Head of caudate nucleus (tissue), 42 donors: ENCODE measurements at places on chromosomes 3 and 15.

DNA sequence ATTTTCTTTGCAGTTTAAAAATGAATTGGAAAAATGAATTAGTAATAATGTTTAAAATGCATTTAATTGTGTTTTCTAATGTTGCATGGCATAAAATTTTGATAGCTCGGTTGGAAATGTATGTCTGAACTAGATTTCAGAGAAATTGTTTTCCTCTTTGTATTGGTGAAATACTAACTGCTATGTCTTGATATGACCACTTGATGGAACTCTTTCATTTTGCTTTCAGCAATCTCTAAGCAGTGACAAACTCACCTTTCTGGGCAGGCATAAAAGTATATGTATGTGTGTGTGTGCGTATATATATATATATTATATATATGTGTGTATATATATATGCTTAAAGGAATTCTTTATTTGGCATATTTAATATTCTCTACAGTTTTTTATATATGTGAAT is 239.3 kb upstream of the ZNF717 start:
- DNase-seq: no peak

DNA sequence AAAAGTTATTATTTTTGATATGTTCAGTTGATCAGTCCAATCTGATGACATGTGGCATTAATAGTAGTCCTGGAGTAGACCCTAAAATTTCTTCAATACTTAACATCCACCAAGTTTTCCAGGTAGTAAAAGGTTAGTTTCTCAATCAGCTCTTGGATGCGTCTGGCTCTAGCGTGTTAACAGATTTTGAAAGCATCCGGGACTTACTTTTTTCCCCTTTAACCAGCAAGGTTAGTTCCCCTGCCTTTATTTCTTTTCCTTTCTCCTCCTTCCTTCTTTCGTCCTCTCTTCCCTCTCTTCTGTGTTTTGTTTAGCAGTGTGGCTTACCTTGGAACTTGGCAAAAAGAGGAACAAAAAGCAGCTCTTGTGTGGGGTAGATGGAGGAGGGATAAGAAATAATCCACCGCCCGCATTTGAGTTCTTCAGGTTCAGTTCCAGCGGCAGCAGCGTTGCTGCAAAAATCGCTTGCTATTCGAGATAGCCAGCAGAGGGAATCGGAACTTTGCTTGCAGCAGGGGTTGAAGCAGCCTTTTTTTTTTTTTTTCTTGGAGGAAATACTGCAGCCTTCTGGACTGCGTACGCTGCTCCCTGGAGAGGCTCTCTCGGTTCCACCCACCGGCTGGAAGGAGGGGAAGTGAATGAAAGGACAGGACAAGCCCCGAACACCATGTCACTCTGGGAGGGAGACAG is at the start of gene RBMS3:
Gene RBMS3 (plus strand): TSS at position 668 of the 690 bp plus-strand sequence.
- DNase-seq: peak; percentile 43

DNA sequence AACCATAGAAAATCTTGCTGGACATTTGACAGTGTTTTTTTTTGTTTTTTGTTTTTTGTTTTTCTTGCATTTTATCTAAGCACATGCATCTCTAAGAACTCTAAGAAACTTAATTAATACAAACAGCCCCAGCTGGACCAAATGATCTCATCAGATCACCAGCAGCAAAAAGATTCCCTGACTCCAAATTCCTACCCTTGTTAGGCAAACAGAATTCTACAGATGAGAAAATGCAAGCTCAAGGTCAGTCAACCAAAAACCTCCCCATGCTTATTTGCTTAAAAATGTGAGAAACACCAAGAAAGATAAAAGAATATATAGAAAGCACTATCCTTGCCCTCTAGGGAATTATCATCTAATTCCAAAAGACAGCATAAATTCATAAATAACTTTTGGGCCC is 65.4 kb downstream of the FOXP1 start:
- DNase-seq: no peak

DNA sequence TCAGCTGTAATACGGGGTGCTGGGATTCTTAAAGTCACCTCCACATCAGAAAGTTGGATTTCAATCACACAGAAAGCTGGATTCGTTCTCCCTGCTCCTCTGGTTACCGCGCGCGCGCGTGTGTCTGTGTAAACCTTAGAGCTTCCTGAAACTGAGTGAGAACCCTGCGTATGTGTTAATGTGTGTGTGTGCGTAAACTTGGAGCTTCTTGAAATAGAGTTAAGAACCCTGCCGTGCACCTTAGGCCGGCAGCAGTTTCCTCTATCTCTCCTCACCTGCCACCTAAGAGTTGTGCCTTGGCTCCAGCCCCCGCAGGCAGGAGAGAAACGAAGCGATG is 531 bp downstream of the LZTFL1 start:
- no peak for DNase-seq

DNA sequence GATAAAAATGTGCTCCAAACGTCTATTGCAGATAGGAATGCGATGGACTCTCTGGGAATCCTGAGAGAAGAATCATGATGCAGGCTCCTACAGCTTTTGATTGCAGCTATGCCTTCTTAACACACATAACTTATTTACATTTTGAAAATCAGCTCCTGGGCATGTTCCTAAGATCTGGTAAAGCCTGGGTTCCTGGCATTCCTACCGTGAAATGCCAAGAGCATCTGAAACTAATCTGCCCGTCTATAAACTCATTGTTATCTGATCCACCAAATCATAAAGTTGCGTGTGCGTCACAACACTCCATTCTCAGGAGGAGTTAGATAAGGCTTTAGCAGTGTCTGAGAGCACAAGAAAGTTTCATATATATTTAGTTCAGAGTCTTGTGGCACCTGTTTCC is 79.0 kb upstream of the VGLL3 start:
- no peak for DNase-seq

- DNase-seq: no peak
Observed at GRCh38 chr15:52523192-52523591, 5.5 kb downstream of the MYO5A start.

DNA sequence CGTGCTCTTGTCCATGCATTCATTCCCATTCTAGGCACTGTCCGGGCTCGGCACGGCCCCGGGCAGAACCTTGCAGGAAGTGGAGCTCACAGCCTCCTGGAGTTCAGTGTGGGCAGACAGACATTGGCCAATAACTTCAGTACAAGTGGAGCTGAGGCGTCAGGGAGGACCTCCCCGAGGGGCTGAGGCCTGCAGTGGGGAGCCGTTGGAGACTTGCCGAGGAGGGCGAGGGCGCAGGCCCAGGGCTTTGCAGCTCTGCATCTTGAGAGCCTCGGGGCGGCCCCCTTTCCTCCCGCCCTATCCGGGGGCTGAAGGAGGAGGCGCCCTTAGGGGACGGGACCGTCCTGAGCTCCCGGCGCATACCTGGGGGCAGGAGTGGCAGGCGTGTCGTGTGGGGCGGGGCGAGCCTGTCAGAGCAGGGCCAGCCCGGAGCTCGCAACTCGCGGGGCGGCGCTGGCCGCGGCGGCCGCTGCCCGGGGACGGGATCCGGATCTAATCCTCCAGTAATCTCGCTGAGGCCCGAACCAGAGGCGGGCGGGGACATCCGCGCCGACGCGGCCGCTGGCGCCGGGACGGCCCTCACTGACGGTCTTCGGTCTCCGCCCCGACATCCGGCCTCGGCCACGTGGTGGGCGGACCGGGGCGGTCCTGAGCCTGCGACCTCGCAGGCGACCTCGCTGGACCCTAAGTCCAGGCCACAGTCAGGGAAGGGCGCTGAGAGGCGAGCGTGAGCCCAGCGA is at the start of gene ACY1:
Gene ACY1 (plus strand): TSS at position 698 of the 740 bp plus-strand sequence. CDS start 530 bp downstream, outside the sequence.
- DNase-seq: peak; percentile 55

DNA sequence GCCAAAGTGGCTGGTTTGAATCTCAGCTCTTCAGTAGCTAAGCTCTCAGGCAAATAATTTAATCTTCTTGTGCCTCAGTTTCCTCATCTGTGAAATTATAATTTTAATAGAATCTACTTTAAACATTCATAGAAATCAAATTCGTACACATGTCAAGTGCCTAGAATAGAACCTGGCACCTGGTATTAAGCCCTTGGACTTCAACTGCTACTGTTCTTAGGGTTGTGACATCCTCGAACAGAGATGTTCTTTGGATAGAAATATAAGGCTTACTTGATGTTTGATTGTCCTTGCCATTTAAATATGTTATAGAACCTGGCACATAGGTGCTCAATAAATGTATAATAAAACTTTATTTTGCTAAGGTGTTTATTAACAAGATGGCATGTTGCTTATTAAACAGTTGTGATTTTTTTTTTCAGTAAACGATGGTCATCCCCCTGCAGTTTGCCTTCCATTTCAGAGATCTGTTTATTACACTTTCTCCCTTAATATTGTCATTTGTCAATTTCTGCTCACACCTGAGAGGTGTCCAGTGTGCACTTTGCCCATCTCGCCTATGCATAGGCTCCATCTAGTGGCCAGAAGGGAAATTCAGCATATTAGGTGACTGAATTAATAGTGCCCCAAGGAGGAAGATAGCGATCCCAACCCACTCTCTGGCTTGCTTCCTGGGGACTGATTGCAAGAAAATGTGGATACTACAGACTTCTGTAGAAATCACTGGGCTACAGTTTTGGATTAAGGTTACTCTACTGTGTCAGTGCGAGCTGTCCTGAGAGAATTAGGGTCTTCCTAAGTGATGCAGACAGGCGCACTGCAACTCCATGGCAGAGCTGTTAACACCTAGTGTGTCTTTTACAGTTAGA is 10.7 kb downstream of the IGF1R start:
- DNase-seq: peak; percentile 21

DNA sequence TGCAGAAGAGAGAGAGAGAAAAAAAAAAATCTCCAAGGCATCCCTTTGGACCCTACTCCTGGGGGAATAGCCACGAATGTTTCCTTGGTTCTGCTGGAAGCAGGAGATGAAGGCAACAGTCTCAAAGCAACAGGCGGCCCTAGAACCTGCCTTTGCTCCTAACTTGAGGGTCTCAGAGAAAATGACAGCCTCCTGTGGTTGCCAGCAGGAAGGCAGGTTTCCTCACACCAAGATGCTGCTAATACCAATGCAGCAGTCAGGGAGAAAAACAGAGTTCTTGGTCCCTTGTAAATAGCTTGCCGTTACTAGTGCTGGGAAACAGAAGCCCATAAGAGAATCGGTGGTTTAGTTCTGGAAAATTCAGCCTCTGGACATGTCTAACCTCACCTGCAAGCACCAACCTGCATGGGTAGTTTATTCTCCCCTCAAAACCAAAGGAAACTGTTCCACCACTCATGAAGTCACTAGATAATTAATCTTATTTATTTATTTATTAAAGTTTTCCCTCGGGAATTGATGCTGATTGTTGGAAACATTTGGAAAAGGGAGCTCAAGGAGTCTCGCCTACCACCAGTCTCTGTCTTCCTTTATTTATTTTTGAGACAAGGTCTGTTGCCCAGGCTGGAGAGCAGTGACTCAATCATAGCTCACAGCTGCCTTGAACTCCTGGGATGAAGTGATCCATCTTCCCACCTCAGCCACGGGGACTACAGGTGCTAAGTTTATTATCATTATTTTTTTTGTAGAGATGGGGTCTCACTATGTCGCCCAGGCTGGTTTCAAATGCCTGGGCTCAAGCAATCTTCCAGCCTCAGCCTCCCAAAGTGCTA is 883 bp upstream of the FRMD4B start:
- DNase-seq: no peak

- no peak for DNase-seq
Observed at GRCh38 chr3:13815088-13815683, 64.7 kb downstream of the WNT7A start.

- DNase-seq: no peak
Observed at GRCh38 chr3:18531662-18532061, 106.5 kb upstream of the SATB1 start.

GRCh38 chr3:46490338-46491084 is 7.3 kb upstream of the RTP3 start:
- DNase-seq: no peak

GRCh38 chr3:88180398-88180999 is 30.7 kb downstream of the C3orf38 start:
- DNase-seq: no peak

GRCh38 chr3:47515864-47516319 is 2.4 kb upstream of the ELP6 start:
- DNase-seq: no peak

GRCh38 chr3:37987315-37987697 is 3.3 kb upstream of the VILL start:
- DNase-seq: no peak

DNA sequence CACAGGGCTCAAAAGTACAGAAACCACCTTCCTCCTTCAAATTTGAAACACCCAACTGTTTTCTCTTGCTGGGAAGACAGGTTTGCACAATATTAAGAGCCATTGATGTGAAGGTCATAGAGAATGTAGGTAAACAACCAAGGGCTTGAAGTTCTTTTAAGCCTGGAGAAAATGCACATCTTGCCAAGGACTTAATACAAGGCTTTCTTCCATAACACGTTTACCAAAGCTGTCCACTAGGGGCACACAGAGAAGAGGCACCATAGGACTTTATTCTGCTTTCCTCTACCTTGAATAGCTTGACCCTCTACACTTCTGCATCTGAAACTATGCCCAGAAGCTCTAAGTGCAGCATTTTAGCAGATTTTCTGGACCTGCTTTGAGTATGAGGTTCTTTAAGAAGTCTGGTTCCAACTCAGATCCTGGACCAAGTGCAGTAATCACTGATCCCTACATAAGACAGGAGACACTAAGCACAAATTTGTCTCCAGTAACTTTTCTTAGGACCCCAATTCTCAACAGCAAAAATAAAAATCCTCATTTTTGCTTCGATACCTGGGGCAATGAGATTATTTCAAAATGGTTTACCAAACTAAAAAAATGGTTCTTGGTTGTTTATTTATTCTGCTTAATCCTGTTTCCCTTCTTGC is 138.0 kb downstream of the FBN1 start:
- peak; percentile 10 for DNase-seq

DNA sequence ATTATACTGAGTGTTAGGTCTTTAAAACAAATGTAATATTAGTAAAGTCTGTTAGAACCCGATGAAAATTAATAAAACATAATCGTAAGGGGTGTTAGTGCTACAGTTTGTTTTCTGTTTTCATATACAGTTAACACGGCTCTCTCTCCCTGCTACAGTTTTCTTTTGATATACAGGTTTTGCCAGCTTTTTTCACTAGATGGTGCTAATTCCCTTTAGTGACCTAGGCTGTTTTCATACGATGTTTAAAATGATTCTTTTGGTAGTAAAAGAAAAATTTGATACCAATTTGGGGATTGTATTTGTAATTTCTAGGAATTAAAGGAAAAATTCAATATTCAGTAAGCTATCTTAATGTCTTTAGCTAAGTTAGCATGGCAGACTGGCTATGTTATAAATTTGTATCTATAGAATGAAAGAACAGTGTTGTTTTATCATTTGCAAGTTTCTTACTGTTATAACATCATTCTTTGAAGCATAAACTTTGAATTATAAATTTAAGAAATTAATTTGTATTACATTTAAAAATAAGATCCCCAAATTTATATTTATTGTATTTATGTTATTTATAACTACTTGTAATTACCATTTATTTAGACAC is 11.5 kb downstream of the APH1B start:
- DNase-seq: no peak
